ENCODE measurements at places on chromosomes 12 and 14.

- DNase-seq: no peak
Observed at GRCh38 chr12:27107986-27108385, 25.6 kb upstream of the C12orf71 start.

DNA sequence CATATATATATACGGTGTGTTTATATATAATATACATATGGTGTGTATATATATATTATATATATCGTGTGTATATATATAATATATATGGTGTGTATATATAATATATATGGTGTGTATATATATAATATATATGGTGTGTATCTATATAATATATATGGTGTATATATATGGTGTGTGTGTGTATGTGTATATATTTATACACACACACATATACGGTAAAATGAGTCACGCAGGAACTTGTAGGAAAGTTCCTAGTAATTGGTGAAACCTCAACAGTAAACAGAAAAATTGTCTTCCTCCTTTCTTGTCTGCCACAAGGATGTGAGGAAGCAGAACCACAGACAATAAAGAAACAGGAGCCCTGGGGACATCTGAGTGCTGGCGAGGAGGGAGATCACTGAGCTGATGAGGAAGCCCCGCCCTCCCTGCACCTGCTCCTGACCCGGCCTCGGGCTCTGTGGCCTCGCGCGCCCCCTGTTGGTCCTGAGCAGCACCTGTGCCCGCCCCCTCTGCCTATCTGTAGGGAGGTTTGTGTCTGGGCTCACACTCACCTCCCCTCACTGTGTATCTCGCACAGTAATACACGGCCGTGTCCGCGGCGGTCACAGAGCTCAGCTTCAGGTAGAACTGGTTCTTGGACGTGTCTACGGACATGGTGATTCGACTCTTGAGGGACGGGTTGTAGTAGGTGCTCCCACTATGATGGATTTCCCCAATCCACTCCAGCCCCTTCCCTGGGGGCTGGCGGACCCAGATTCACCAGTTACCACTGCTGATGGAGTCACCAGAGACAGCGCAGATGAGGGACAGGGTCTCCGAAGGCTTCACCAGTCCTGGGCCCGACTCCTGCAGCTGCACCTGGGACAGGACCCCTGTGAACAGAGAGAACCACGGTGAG is 1079.4 kb downstream of the TMEM121 start:
- peak; percentile 31 for DNase-seq

GRCh38 chr14:102314242-102315011 is 5.1 kb upstream of the ZNF839 start:
- peak; percentile 95 for DNase-seq

DNA sequence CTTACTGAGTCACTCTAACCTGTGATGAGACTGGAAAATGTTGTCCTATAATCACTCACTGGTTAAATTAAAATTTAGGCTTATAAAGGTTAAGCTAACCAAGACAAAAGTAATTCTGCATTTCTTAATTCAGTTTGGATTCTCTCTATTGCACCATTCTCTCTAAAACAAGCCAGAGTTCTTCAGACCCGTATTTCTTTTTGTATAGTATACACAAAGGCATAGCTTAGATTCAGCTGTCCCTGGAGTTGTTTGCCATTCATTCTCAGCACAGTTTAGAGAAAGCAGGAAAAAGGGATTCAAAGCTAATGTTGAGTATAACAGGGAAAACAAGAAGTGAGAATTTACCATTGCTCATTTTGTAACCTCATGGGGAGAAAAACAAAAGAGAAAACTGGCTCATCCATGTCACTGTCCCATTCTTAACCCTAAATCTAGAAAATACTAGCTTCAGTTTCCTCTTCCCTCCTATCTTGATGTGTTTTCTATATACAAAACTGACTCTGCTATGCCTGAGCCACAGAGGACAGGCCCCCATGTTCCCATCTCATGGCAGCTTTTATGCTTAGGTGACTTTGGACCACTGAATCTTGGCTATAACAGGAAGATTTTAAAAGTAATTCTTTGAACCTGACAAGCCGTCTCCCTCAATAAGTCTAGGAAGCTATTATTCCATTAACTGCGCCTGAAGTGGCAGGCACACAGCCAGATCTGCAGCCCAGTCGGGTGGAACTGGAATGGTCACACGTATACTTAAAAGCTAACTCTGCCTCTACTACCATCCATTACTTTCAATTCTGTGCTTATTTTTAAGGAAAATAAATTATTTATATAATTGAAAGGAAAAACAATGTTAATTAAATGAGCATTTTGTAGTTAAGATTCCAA is 7.0 kb downstream of the AREL1 start:
- DNase-seq: no peak

- no peak for DNase-seq
Observed at GRCh38 chr14:45364565-45365156, 111.7 kb upstream of the MIS18BP1 start.

DNA sequence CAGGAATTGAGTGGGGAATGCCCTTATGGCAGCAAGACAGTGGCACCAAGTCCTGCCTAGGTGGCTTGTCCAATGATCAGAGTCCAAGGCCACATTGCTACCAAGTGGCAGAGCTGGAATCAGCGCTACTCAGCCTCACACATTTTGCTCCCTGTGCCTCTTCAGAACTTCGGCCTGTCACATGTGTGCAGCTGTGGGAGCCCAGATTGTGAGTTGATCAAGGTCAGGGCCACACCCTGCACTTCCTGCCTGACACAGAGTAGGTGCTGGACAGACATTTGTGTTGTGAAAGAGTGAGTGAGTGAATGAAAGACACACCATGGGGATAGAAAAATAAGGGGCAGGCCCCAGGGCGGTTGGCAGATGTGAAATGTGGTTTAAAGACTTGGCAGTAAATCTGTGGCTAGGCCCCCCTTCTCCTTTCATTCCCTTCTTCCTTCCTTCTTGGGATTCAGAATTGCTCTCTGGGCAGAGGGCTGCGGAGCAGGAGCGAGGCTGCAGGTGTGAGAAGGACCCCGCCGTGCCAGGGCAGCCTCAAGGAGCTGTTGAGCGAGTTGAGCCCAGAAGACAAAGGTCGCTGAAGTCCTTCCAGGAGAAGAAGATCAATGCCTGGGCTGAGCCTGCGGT is 83.5 kb downstream of the SLC25A47 start:
- no peak for DNase-seq

- DNase-seq: no peak
Observed at GRCh38 chr14:77582511-77582910, 33.9 kb downstream of the SPTLC2 start.

Data from NCI-H1694 treated with DMSO at 0.1 percent for 48 hours (cell line).